ENCODE measurements at places on chromosomes 3 and 15. TPM values are rescaled to one million over a fixed set of nuclear protein-coding genes. Genes with fewer than 3 reads are reported as not detected.

The ATP2B2 gene
- total RNA-seq: not detected

The ZNF80 gene
- total RNA-seq: not detected

The SPSB4 gene
- total RNA-seq: not detected

The CIB2 gene
- total RNA-seq: 4.5 TPM

The MYRIP gene
- 0.54 TPM for total RNA-seq

The TRPM1 gene
- total RNA-seq: not detected

The SOX14 gene
- total RNA-seq: not detected

The UBE2E2 gene
- total RNA-seq: 37.4 TPM

The SERINC4 gene
- not detected for total RNA-seq

The CCDC39 gene
- not detected for total RNA-seq

The LRRC2 gene
- 0.32 TPM for total RNA-seq

Measured in cardiac atrium fibroblast (primary cell).